ENCODE measurements at places on chromosomes 16 and 17.

DNA sequence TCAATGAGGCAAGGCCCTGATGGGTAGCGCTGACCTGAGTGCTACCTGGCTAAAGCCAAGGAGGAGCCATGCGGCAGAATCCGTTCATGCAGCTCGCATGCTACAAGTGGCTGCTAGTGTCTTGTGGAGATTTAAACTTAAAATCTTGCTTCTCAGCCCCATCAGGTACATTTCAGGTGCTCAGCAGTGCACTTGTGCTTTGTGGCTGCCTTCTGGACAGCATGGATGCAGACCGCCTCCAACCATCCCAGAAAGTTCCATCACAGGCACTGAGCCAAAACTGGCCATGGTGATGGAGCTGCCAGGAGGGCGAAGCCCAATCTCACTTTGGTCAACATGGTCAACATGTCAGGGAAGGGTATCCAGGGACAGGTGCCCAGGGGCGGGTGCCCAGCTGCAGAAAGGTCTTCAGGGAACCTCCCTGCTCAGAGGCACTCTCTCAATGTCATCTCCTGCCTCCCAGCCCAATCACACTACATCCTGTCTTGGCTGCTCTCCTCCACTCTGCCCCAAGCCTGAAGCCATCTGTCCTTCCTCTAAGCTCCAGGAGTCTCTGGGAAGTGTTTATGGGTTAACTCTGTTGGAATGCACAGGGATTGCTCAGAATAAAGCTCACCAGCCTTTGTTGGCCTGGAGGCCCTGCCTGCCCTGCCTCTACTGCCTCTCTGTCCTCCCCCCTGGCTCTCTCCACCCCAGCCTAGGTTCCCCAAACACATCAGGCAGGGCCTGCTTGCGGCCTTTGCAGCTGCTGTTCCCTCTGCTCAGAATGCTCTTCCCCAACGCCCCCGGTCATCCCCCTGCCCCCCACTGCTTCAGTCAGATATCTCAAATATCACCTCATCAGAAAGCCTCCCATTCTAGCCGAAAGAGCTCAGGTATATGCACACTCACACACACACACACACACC is 18.3 kb upstream of the TNFRSF13B start:
- no peak for DNase-seq

GRCh38 chr17:37100231-37100630 is 151.5 kb downstream of the AATF start:
- DNase-seq: no peak

GRCh38 chr16:88480829-88481228 is 27.7 kb downstream of the ZFPM1 start:
- no peak for DNase-seq

- DNase-seq: peak; percentile 66
These were observed 2.8 kb downstream of the KDM6B start for GRCh38 chr17:7836596-7837407.

- no peak for DNase-seq
These were observed 28.5 kb downstream of the TMEM132E start for GRCh38 chr17:34607917-34608316.

DNA sequence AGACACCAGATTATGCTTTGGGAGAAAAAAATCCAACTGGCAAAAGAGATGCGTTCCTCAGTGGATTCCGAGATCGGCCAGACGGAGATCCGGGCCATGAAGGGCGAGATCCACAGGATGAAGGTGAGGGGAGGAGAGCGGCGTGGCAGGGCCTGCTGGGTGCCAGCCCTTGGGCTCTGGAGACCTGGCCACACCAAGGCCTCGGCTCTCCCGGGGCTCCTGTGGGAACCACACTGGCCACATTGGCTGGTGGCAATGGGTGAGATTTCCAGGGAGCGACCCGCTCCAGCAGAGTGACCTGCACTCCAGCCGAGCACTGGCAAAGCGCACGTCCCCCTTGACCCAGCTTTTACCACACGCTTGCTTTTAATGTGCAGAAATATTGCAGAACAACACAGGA is 11.6 kb upstream of the GAA start:
- no peak for DNase-seq

GRCh38 chr17:28335959-28336871 is 654 bp downstream of the TNFAIP1 start:
- peak; percentile 39 for DNase-seq
